ENCODE measurements at places on chromosomes 2 and 18. TPM values are rescaled to one million over a fixed set of nuclear protein-coding genes. Genes with fewer than 3 reads are reported as not detected.

The LGALSL gene
- total RNA-seq, result 9.7 TPM

GRCh38 chr2:191678437-191679100, 633 bp downstream of the NABP1 start:
- DNase-seq, result peak; percentile 57

DNA sequence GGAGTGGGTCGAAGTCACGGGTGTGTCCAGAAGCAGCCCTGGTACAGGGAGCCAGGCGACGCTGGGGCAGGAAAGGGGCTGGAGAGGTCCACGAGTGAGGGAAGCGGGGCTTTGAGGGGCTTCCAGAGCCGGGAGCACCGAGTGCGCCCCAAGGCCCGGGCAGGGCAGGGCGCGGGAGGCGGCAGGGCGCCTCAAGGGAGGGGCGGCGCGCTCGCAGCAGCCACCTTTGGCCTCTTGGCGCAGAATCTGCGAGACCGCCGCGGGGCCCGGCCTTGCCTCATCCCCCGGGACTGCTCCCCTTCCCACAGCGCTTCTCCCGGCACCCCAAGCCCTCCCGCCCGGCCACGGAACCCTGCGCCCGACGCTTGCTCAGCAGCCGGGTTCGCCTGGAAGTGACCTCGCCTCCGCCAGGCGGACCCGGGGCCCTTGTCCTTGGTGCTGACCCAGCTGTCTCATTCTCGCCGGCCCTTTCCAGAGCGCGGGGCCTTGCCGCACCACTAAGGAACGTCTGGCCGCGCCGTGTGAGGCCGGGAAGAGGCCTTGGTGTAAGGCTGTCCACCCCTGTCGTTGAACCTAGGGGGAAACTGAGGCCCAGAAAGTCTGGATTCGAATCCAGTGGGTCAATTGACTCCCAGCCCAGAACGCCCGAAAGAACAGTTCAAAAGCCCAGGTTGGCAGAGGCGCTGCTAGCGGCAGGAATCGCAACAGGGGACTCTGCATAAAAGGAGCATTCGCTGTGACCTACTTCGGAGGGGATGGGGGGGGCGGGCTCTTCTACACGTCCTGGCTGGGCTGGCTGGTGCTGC, 584 bp upstream of the DNER start:
- DNase-seq, result peak; percentile 43

- DNase-seq, result no peak
These were observed 212.0 kb upstream of the SALL3 start for GRCh38 chr18:78767648-78768071.

The SKOR2 gene
- not detected for total RNA-seq

The IL36B gene
- total RNA-seq, result not detected
